ENCODE measurements at places on chromosomes 13 and 19. TPM values are rescaled to one million over a fixed set of nuclear protein-coding genes. Genes with fewer than 3 reads are reported as not detected.

GRCh38 chr13:53075356-53076041, 46.9 kb downstream of the OLFM4 start:
- DNase-seq = no peak

NUFIP1 gene
- total RNA-seq = 8.4 TPM

PRR36 gene
- not detected for total RNA-seq

DNA sequence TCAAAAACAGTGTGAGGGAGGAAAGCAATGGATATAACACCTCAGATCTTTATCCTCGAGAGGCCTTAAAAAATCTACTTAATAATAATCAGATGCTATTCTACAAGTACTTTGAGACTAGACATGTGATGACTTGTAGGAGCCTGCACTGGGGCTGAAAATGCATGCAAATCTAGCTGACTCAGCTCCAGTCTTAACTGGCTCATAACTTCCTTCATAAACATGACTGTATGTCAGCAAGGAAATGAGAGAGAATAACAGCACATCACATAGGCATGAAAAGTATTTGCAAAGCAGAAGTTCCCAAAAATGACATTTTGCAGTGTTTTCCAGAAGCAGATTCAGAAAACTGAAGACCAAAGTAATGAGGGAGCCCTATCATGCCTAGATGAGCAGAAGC, 38.1 kb downstream of the PSG5 start:
- DNase-seq = peak; percentile 98

ZNF320 gene
- total RNA-seq = 5.7 TPM

DNA sequence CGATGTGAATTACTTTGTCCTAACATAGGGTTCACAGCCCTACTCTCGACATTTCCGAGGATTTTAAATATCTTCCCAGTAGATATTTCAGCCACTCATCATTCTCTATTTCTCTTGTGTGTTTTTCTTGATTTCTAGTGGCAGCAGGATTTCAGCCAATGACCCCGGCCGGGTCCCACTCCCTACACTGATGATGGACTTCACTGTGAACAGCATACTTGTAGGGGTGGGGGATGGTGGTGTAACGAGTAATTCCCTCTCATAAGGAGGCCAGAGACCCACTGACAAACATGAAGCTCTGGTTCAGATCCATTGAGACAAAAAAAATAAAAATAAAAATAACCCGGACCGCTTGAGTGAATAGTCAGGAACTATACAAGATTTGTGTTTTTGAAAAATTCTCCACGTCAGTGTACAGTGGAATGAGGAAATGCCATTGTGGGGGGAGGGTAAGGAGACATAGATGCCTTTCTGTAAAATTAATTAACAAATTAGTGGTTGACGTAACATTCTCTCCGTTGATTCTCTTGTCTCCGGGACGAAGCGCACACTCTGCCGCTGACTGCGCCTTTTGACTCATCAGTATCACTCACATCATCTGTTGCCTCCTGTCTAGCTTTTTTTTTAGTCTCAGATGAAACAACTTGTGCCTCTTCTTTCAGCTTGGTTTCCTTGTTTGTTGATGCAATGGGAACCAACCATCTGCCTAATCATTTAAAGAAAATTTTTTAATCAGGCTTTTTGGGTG, 48.8 kb upstream of the IRS2 start:
- no peak for DNase-seq

CACNA1A gene
- 0.03 TPM for total RNA-seq

DNA sequence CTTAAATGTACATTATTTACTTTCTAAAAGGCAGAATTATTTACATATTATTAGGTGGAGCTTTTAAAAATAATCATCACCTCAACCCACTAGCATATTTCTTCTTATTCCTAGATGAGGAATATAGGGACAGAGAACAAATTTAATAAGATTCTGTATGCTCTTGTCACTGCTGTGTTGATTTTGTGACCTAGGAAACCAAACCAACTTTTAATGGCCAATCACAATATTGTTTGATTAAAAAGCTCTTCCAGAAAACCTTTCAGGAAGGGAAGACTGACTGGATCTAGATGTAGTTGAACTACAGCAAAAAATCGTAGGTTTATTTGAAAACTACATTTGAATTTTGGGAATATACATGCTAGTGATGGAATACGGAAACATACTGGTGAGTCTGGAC, 91.8 kb upstream of the RAP2A start:
- DNase-seq = no peak

DNA sequence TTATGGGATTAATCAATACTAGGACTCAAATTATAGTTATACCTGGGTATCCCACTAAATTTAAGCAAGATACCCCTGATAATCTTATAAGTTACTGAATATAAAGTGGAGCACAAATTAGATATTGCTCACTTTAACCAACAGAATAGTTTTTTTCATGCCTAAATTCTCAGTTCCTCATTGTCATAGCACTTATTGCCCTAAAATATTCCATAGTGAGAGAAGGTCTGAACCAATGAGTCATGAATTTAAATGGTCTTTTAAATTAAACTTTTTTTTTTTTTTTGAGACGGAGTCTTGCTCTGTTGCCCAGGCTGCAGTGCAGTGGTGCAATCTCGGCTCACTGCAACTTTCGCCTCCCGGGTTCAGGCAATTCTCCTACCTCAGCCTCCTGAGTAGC, 42.4 kb downstream of the ZNF136 start:
- no peak for DNase-seq

DNA sequence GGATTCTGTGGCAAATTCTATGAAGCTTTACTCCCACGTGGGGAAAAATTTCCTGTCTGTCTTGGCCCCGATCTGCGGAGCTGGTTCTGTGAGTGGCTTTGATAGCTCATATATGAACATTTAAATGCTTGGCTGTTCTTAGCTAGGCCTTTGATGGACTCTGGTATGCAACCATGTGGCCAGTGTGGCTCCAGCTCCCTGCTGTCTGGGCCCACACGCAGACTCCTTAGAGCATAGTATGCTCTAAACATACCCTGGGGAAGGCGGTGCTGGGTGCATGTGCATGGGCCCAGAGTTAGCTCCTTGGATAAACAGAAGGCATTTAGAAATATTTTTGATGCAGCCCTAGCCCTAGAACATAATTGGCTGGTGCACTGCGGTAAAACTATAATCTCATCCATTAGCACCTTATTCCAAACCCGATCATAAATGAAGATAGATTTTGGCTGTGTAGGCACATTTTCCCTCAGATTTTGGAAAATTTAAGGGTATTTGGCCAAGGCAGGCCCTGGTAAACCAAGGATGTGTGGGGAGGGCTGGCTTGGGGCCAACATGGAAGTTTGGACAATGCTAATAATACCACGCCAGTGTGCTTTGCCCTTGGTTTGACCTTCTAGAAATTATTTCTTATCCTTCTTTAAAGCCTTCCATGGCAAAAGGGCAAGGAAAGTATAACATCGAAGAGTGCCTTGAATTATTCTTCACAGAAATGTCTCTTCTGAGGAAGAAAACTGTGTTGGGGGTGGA, 153.5 kb downstream of the LMO7 start:
- no peak for DNase-seq

- no peak for DNase-seq
These were observed 2.4 kb upstream of the PTGER1 start for GRCh38 chr19:14477418-14478112.
